ENCODE measurements at places on chromosomes 3 and 15.

- DNase-seq: no peak
Measured at GRCh38 chr15:35750051-35750450, 204.1 kb upstream of the DPH6 start.

GRCh38 chr3:172522871-172523818, at the start of gene TNFSF10:
TNFSF10 (minus strand) TSS chr3:172523430; CDS start chr3:172523384, 46 bp downstream.
- peak; percentile 91 for DNase-seq

DNA sequence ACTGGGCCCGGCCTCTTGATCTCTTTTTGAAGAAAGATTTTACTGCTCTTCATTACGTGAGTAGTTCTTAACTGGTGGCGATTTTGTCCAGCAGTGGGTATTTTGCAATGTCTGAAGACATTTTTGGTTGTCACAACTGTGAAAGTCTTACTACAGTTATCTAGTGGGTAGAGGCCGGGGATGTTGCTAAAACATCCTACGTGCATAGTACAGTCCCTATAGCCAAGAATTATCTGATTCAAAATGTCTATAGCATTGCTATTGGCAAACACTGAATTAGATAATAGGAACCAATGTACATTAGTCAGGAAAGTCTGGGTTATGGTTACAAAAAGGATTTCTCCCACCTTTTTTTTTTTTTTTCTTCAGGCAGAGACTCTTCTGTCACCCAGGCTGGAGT, 38.1 kb downstream of the FOXL2 start:
- DNase-seq: no peak

DNA sequence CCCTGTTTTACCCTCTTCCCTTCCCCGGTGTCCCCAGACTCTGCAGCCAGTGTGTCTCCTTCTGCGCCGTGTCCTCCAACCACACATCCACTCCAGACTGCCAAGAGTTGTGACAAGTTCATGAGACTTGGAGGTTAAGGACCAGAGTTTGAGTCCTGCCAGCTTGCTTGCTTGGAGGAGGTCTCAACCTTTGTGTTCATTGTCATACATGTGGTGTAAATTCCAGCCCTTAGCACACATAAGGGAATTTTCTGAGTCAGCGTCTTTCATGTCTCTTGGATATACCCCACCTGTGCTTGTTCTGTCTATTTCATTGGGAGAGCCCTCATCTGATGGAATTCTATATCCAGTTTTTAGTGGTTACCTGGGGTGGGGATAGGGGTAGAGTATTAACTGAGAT, 13.3 kb downstream of the CORO2B start:
- no peak for DNase-seq

- DNase-seq: no peak
Measured at GRCh38 chr3:144516589-144516988, 545.0 kb downstream of the DIPK2A start.

- DNase-seq: no peak
Measured at GRCh38 chr15:34461730-34462129, 24.1 kb upstream of the GOLGA8A start.

- no peak for DNase-seq
Measured at GRCh38 chr3:42524751-42525150, 22.3 kb downstream of the VIPR1 start.

DNA sequence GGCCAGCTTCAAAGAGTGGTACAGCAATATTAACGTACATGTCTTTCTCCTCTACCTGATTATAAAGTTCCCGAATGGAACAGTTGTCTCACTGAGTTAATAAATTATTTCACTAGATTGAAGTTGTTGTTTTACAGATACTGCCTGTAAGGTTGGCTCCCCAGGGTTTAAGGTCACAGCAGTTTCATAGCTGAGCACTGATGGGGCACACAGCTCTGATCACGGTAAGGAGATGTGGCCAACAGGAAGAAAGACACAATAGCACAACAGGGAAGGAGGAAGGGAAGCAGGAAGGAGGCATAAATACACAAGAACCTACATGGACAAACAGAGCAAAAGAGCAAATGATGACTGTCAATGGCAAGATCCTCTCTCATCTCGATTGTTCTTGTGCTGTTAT, 215.6 kb downstream of the WNT5A start:
- no peak for DNase-seq

DNA sequence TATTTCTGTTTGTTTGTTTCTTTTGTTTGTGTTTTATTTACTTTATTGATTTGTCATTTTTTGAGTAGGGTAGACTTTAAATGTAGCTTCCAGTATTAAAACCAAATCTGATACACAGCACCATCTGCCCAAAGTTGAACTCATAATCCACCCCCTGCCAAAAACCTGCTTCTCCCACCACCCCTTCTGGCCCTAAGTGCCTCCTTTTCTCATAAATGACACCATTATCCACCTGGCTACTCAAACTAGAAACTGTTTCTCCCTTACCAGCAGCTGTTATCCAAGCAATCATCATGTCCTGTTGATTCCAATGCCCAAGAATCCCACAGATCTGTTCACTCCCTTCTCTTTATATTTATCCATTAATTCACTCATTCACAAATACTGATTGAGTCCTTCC, 21.8 kb upstream of the PTX3 start:
- DNase-seq: no peak

DNA sequence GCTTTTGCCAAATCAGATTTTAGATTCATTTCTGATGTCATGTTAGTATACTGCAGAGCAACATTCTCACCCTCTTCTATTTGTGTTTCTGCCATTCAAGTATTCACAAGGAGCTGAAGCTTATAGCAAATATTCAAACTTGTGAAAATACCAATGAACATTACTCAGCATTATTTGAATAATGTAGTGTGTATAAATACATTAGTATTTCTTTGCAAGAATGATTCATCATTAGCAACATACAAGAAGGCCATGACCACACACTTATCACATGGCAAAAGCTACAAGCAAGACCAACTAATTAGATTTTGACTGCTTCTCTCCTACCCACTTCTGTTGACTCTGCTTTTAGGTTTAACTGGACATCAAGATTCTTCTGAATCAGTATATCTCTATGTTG, 124.9 kb downstream of the IGSF11 start:
- DNase-seq: no peak

GRCh38 chr3:29922992-29923746, 642.3 kb downstream of the RBMS3 start:
- no peak for DNase-seq

DNA sequence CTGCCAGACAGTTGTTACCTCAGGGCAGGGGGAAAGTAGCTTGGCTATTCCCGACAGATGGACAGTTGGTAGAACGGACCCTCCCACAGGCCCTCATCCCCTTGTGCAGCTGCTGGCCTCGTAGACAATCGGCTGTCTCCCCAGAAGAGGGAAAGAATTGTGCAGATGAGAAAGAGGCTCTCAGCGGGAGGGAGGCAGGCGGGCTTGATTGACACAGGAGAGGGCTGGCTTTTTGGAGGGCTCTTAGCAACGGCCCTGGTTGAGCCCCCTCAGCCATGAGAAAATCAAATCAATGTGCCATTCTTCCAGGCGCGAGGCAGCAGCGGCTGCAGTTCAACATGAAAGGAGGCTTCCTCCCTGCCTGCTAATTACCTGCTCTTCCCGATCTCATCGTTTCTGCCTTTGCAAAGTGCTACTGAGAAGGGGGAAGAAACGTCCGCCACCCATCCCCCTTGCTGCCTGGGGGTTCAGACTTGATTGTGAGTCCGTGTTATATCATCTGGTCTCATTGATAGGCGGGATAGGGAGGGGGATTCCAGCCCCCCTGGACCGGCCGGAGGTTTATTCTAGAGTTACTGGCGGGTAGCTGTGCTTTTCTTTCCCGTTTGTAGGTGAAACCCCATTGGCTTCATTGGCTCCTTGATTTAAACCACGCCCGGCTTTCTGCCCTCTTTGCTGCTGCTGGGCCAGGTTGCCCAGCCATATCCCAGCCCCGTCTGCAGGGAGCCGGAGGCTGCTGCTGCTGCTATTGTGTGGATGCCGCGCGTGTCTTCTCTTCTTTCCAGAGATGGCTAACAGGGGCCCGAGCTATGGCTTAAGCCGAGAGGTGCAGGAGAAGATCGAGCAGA, at the start of gene TAGLN3:
TSS of gene TAGLN3 (plus strand) at position 287 of the 848 bp plus-strand sequence. CDS start at position 788, 501 bp downstream.
- DNase-seq: peak; percentile 6

- DNase-seq: no peak
Measured at GRCh38 chr3:13075318-13075717, 2.1 kb upstream of the IQSEC1 start.

DNA sequence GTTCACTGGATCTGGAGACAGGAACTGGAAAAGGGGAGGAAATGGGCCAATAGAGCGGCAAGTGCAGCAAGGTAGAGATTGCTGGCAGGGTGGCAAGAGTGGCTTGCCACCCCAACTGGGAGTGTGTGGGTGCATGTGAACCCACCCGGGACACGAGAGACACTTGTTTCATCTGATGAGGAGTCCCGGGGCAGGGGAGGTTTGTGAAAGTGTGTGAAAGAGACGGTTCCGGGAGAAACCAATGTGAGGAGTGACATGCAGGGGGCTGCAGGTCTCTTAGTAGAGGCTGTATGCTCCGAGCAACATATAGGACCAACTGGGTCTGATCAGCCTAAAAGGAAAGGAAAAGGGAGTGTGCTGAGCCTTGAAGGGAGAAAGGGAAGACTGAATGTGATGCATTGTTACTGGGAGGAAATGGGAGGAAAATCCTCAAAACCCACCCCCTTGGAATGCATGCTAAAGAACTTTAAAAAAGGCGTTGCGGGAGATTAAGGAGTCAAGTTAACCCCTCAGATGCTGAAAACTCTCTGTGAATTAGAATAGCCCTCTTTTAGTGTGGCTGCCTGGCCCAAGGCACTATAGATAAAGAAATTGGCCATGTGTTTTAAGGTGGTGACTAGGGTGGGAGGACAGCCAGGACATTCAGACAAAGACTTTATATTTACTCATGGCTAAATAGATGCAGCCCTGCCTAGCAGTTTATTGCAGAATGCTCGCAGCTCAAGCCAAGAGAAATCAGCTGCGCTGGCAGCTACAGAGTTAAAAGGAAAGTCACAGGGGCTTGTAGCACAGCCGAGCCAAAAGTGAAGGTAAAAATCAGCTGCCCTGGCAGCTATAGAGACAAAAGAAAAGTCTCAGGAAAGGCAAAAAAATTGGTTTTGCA, 9.1 kb upstream of the SLC9C1 start:
- no peak for DNase-seq

DNA sequence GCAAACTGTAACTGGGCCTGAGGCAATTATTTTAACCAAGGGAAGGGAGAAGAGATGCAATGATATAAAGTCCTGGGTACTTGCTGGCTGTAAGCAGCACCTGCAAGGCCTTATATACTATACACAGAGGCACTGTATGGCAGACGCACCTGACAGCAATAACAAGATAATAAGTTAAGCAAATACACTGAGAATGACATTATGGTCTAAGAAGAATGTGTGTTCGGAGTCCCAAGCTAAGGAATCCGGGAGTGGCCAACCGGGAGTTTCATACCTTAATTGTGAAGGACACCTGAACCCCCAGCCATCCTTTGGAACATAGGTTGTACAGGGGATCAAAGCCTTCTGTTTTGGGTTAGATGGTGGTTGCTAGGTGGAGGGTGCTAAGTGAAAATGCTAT, 13.7 kb downstream of the FAM240A start:
- DNase-seq: no peak

- DNase-seq: no peak
Measured at GRCh38 chr3:73453666-73454065, 171.1 kb downstream of the PDZRN3 start.

DNA sequence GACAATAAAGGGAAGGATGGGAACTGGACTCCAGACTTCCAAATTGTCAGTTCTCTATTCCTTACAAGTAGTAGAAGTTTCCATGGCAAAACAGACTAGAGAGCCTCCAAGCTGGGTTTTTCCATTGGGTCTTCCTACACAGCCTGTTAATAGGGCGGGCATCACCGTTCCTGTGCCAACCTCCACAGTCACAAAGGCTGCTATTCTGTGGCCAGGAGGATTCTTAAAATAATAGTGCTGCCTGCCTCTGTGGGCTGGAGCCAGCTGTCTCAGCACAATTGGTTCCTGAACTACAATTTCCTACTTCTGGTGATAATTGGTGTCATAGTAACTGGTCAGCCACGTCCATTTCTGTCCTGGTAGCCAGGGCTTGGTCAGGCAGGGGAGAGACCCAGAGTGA, 38.6 kb downstream of the LYZL4 start:
- no peak for DNase-seq

GRCh38 chr3:121793078-121793477, 41.8 kb downstream of the IQCB1 start:
- no peak for DNase-seq

DNA sequence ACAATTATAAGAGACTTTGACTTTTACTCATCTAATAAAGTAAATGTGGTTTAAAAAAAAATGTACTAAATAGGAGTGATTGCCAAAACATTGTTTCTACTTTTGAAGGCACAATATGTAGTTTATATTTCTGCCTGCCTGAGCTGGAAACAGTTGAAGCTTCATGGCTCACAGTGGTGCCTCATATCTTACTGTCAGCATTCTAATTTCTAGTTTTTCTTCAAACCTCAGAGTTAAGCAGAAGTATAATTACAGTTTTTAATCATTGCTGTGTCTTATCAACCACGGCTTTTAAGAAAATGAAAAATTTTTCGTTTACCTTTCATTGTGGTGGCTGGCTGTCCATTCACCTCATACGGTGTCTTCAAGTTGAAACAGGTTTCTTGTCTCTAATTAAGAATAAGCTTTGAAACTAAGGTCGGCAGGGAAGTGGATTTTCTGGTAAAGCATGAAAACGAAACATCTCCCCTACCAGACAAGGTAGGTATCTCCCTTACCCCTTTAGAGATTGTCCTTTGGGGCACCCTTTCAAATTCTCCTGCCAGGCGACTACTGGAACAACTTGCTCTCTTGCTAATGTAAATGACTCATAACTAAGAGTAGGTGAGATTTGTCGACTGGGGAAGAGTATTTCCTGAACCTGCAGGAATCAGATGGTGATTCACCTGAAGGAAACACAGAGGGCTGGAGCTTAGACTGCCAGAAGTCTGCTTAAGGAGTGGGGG, at the start of gene GPR87:
TSS of gene GPR87 (minus strand) at position 554 of the 725 bp plus-strand sequence. CDS start 16,720 bp downstream, outside the sequence.
- no peak for DNase-seq

DNA sequence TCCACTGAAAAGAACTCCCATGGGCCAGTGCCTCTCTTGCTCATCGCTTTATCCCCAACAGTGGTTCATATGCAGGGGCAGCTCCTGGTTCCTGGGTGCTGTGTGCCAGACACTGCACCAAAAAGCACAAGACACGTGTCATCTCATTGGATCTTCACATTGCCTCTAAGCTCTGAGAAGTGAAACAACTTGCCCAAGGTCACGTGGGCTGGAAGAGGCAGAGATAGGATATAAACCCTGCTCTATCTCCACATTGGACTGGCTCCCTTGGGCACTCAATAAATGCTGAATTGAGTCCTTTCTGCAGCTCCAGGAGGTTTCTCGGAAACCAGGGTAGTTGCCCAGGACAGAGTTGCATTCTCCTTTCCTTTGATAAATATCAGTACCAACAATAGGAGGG, 88.1 kb downstream of the SRGAP3 start:
- DNase-seq: peak; percentile 30

DNA sequence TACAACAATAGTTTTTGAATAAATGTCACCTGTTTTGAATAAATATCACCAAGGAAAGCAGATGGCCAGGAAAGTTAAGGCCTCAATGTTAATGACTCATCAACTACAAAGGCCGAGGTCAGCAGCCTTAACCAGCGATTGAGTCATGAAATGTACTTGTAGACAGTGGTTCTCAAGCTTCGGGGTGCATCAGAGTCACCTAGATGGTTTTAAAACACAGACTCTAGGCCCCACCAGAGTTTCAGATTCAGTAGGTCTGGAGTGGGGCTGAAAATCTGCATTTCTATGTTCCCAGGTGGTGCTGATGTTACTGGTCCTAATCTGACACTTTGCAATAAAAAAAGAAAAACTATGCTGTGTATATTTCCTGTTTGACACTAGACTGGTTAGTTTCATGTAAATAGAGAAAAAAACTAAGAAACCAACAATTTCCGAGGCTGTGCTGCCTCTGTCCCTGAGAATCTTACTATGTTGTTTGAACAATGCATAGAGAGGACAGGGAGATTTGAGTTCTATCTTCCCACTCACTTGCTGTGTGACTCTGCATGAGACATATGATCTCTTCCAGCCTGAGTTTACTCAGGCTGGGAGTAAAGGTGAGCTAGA, 9.8 kb downstream of the RAB27A start:
- DNase-seq: peak; percentile 92

Data from OCI-M1 (cell line).